ENCODE measurements at places on chromosomes 12 and 14.

DNA sequence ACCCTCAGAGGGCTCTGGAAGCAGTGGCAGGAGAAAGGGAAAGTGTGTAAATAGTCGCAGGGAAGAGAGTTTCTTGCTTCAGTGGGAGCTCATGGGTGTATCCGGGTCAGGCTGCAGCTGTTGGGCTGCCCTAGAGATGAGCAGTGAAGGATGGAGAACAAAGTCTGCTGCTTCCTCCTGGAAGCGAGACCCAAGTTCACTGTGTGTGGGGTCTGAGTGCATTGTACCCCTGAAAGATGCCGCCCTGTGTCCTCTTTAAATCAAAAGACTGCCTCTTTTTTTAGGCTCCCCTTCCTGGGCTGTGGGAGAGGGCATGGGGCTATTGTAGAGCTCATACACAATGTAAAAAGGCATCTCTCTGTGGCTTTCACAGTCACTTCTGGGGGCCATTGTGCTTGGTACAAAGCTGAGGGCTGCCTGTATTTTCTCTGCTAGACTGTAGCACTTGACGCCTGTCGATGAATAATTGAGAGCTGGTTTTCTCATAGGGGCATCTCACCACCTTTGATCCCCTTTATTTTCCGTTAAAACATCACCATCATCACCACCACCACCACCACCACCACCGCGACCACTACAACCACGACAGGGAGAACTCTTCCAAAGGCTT, 16.7 kb downstream of the CHST11 start:
- DNase-seq, result no peak

DNA sequence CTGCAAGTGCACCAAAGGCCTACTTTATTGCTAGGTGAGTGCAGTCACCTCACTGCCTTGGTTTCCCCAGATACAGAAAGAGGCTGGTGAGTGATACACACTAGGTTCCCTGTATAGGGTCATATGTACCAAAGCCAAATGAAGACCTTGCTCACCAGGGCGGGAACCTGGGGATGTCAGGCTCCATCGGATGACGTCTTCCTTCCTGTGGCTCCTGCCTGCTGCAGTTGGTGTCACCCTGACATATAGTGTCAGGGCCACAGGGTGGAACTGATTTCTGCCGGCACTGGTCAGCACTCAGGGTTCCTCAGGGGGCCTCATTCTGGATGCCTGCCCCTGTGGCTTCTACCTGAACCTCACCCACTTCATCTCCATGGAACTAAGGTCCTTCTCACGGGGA, 43.1 kb downstream of the PLEKHG3 start:
- no peak for DNase-seq

- DNase-seq, result no peak
Observed at GRCh38 chr12:96404696-96405095, 4.5 kb upstream of the CDK17 start.

DNA sequence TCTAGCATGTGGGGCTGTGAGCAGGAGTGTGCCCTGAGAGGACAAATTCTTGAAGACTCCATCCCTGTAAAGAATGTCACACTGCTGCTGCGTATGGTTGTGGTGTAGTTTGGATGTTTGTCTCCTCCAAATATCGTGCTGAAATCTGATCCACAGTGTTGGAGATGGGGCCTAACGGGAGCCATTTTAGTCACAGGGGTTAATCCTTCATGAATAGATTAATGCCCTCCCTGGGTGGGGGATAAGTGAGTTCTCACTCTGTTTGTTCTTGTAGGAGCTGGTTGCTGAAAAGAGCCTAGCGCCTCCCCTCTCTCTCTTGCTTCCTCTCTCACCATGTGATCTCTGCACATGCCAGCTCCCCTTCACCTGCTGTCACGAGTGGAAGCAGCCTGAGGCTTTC, 94.5 kb upstream of the VASH1 start:
- no peak for DNase-seq

DNA sequence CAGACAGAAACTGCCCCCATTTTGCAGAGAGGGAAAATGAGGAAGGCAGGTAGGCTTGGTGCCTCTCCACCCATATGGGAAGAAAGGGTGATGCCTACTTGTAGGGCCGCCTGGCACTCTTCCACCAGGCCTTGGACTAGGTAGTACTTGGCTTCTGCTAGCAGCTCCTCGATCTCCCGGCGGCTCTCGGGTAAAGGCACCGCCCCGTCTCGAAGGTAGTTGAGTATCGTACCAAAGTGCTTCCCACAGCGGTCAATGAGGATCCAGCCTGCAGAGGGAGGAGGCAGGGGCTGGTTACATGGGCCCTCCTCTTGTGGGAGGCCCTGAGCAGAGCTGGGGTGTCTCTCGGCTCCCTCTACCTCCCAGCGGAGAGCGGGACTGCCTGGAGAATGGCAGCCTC, 16.6 kb downstream of the KCTD10 start:
- DNase-seq, result no peak

DNA sequence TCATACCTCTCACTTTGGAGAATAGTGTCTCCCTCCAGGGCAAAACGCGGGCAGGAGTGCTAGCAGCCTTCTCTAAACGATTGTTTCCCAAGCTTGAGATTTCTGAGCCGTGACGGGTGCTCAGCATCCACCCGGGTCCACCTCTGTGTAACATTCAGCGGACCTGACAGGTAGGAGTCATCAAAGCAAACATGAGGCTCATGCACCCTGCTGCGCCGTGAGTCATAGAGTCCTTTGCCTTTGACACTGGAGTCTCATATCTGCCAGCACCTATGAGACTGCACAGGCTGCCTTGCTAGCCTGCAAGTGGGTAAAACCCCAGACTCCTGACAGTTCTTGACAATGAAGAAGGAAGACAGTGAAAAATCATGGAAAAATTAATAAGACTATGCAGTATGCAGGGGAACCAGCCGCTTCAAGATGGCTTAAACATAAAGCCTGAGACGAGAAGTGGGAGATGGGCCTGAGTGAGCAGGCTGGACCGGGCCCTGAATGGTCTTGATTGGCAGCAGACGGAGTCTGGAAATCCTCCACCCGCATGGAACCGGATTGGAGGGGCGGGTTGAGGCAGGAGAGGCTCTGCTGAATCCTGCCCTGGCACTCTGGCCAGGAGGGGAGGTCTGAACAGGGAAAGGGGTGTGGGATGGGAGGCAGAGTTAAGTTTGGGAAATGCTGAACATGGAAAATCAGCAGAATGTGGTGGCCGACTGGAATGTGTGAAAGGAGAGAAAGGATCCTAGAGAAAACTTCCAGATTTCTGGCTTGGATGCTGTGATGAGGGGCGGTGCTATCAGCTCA, 54.2 kb downstream of the LGMN start:
- DNase-seq, result no peak

DNA sequence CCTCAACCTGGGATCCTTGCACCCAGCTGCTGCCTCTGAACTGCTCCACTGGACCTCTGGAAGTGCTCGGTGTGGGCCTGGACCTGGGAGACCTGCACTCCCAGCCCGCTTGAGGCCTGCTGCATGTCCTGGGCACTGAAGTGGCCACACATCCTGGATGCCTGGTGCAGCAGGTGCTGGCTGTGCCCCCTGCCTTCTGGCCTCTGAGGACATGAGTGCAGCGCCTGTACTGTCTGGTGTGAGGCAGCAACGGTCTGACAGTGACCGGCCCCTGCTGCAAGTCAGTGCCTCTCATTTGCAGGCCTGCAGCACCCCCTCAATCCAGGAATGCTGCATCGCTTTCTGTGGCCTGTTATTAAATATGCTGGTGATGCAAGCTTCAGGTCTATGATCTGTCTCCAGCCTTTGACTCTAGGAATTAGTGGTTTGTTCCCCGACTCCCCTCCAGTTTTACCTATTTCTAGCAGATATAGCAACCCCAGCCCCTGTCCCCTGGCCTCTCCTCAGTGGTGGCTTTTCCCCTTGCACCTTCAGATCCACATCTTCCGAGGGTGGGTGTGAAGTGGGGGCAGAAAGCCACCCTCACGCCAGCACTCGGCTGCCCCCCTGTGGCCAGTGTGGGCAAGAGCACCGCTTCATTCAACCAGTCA, 3.6 kb downstream of the SMIM41 start:
- DNase-seq, result no peak

DNA sequence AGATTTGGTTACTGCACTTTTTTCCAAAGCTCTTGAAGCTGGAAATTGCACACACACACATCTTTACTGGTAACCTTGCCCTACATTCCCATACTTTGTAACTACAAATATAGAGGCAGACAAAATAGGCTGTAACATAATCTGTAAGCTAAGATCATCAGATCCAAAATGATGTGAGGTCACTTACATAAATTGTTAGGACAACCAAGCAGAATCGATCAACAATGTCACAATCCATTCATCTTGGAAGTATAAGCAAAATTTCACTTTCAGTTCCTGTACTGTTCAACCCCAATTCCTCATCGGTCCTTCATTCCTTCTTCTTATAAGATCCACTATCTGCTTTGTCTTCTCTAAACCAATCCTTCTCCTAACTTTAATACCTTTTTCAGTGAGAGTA, 72.6 kb downstream of the EPS8 start:
- no peak for DNase-seq

DNA sequence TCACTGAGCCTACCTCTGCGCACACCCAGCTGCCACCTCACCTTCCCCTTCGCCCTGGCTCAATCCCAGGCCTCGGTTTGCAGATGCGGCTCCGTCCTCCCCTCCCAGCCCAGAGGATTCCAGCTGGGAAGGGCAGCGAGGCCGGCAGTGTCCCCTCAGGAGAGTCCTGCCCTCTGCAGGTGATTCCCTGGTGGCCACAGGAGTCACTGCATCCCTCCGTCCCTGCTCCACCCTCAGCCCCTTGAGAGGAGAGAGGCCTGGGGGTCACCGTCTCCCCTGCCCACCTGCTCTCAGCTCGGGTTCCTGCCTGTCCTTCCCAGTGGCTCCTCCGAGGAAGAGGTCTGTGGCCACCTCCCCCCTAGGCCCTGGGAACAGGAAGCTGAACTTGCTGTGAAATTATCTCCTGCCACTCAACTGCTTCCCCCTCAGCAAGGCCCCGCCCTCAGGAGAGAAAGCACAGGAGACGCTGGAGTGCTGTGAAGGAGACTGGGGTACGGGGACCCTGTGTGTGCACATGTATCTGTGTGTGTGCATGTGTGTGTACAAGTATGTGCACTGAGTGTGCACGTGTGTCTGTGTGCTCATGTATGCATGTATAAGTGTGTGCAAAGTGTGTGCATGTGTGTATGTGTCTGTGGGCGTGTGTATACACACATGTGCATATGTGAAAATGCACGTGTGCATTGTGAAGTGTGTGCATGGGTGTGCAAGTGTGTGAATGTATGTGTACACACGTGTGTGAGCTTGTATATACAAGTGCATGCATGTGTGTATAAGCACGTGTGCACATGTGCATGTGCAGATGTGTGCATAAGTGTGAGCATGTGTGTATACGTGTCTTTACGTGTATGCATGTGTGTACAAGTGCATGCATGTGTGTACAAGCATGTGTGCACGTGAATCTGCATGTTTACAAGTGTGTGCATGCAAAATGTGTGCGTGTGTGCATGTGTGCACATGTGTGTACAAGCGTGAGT, 13.2 kb upstream of the GALNT9 start:
- no peak for DNase-seq

GRCh38 chr14:50728836-50729235, 60.7 kb upstream of the SAV1 start:
- DNase-seq, result no peak

GRCh38 chr12:5017638-5018348, 25.9 kb upstream of the KCNA5 start:
- DNase-seq, result no peak

DNA sequence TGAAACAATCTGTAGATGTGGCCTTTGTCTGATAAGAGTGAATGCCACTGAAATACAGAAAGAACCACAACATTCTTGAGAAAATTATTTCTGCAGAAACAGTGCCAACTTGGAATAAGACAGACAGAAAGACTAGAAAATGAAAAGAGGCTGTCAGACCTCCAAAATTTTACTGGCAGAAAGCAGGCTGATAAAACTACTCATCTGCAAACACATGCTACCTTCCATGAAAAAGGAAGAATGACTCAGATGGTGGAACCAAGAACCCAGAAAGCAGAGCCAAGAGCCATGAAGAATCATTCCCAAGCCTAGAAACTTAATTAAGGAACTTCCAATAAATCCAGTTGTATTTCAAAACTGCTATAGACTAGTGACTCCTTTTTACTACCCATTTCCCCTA, 31.9 kb upstream of the OSBPL8 start:
- DNase-seq, result no peak

DNA sequence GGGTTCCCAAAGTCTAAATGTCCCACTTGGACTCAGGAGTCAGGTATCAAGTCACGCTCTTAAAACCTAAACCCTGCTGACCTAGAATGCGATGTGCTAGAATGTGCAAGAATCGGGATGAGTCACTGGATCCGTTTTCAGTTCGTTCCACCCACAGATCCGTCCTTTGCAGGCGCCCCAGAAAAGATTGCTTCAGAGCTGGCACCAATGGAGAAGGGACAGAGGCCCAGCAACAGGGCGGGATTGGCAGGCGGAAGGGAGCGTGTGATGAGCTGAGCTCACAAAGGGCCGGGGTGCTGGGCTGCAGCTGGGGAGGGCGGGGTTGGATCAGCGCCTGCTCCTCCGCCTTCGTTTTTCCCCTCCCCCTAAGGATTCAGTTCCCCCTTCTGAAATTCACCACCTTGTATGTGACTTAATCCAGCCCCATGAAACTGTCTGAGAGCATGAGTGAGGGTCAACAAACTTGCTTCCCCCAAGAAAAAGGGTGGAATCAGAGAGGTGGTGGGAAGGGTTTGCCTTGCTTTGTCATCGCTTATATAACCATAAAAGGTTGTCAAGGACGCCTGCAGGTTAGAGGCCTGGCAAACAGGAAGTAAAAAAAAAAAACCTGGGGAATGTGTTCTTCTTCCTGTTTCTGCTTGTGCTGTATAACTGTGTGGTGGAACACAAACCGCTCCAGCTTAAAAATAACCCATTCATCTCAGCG, 2.8 kb upstream of the UBC start:
- DNase-seq, result peak; percentile 76

DNA sequence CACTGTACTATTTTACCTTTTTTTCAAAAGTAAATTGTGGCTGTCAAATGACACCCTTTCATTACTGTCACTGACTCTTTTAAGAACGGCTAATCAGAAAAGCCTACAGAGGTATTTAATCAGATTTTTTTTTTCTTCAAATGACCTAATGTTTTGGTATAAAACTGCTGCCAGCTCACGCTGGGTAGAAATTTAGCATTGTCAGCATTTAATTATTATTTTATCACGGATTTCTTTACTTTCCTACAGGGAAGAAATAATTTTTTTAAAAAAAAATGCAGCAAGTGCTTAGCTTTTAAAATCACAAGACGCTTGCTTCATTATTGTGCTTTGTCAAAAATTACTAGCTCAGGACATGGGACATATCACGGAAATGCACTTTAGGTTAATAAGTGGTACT, 149.1 kb upstream of the FOXN3 start:
- DNase-seq, result no peak

DNA sequence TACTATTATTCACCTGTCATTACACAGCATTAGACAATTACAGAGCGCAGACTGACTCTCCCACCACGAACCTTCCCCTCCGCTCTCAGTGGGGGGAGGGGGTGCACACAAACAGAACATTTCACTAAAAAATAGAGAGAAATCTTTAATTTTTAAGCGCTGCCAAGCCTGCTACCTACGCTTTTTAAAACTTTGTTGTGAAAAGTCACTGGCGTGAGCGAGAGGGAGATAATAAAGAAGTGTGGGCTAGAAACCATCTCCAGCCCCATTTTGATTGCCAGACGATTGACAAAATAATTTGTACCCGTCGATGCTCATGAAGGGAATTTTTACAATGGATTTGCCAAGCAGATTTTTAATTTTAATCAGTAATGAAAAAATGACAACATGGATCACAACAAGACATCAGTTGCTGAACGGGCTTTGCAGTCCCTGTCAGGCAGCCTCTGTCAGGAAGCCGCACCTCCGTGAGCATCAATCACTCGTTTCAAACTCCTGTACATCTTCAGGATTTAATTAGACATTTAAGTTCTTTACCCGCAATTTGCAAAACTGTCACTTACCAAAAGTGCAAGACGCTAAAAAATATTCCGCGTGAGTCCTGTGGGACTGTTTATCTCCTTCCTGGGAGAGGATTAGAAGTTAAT, 209.1 kb downstream of the BCL11B start:
- DNase-seq, result no peak
